Stimulated activated CD4-positive, alpha-beta T cell treated with anti-CD3 and anti-CD28 coated beads, Interleukin-1b, Interleukin-23, amount 100 ng/mL, for 48 hours (primary cell): ENCODE measurements at places on chromosomes 5 and 9.

DNA sequence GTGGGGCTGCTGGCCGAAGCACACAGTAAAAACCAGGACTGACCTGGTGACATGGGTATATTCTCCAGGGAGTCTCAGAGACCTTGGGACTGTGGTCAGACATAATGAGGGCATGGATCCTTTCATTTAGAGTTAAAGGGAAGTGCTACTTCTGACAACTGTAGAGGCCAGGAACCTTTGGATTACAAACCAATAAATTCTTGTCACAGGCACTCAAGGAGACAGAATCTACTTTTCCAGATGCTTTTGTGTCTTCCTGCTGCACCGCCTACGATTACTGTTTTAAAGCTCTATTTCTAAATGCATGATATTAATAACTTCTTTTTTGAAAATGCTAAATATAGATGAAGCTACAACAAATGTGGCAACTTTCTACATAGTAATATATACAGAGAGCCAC lies 106.5 kb upstream of the LPAR1 start:
- DNase-seq: no peak

DNA sequence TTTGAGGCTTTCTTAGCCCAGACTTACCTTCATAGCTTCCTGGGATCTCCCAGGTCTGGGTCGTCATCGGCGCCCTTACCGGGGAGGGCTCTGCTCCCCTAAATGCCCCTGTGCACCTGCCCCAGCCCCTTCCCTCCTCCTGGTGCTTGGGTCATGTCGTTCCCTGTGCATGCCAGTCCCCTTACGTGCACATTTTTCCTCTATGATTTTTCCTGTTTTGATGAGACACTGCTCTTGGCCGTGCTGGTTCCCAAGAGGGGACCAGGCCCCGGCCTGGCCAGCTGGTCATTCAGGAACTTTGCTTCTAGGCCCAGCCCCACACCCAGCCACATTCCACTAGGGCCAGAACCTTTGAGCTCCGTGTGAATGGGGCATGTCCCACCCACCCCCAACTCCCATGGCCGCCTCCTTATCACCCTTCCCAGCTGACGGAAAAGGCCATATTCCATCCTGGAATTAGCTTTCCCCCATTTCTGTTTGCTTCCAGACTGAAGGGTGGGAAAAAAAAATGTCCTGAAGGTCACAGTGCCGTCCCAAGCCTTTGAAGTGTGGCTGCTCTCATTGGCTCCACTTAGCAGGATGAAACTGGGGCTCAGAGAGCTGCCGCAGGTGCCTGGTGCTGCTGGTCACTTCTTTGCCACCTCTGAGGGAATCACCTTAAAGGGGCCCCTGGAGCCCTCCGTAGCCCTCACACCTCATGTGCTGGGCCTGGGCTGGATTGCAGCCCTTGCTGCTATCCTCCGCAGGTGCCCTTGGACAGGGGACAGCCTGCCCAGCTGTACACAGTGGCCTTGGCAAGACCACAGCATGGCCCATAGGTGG lies 25.1 kb downstream of the ERGIC1 start:
- DNase-seq: no peak

DNA sequence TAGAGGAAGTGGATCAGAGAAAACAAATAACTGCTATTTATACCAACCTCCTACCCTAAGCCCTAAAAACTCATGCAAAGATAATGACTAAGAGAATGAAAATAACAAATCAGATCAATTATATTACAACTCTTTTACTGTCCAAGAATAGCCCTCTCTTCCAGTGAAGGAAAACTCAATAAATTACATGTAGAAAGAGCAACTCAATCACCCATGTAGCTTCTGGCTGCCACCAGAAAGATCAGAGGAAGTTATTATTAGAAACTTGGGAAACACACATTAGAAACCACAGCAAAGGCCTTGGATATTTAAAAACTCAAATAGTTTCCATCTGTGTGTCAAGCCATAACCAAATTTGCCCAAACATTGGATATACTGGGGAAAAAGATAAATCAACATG lies 134.0 kb upstream of the TARS1 start:
- DNase-seq: no peak

GRCh38 chr9:1009101-1009707 lies 32.7 kb downstream of the DMRT3 start:
- DNase-seq: peak; percentile 73

DNA sequence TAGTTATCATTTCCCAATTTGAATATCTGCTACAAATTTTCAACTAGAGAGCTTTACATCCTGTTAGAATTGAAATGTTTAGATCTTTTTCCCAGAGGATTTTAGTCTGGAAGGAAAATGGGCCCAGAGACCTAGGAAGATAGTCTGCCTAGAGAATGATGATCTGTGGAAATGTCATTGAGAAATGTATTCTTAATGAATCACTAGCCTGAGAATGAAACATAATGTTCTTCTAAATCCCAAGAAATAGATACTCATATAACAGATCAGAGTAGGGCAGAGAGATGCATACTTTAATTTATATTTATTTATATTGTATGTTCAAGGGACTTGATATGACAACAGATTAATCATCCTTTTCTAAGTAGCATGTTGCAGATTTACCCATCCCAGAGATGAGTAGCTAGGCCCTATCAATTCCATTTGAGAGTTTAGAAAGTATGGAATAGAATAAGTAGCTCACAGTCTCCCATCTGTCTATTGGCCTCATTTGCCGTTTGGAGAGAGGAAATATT lies 25.1 kb upstream of the SLC44A1 start:
- no peak for DNase-seq

GRCh38 chr5:170307575-170308465 lies 10.2 kb upstream of the LCP2 start:
- DNase-seq: no peak

- DNase-seq: no peak
Measured at GRCh38 chr5:58699762-58700118, 116.9 kb downstream of the RAB3C start.

GRCh38 chr9:4228142-4228541 lies 71.7 kb downstream of the GLIS3 start:
- no peak for DNase-seq

GRCh38 chr5:23157716-23158115 lies 304.6 kb upstream of the CDH12 start:
- DNase-seq: no peak

- no peak for DNase-seq
Measured at GRCh38 chr9:19020886-19021455, 12.0 kb downstream of the SAXO1 start.

GRCh38 chr5:179798144-179798770 lies 4.5 kb downstream of the LTC4S start:
- DNase-seq: no peak

GRCh38 chr5:157570531-157571200 lies 4.9 kb downstream of the ADAM19 start:
- no peak for DNase-seq

GRCh38 chr5:178404987-178405386 lies 172.4 kb upstream of the PHYKPL start:
- DNase-seq: no peak

GRCh38 chr9:121897140-121897539 lies 196.0 kb downstream of the TTLL11 start:
- no peak for DNase-seq

DNA sequence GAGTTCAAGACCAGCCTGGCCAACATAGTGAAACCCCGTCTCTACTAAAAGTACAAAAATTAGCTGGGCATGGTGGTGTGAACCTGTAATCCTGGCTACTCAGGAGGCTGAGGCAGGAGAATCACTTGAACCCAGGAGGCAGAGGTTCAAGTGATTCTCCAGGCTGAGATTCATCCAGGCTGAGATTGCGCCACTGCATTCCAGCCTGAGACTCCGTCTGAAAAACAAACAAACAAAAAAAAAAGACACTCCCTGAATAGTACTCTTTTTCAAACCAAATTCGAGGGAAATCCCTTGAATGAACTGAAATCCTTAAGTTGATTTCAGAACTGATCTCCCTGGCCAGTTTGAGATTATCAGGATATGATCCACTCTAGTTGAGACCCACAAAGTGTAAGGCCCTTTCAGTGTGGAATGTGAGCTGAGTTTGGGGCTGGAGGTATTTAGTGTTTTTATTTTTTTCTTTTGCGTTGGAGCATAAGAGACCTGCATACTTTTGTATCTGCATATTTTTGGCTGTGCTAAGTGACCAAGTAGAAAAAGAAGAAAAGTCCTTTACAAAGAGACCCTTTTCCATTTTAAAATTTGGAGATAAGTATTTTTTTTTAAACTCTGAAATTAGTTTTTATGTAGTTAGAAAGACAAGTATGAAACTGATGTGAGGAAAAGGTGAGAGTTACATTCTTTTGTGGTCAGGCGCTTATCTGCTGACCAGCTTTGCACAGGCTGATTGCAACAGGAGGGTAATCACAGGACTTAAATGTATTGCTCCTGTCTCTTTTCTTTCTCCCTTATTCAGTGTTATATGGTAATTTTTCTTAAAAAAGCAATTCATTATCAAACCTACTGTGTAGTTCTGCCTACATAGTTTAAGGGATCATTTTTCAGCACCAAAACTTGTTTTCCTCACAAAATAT lies 42.9 kb downstream of the TMEFF1 start:
- no peak for DNase-seq

DNA sequence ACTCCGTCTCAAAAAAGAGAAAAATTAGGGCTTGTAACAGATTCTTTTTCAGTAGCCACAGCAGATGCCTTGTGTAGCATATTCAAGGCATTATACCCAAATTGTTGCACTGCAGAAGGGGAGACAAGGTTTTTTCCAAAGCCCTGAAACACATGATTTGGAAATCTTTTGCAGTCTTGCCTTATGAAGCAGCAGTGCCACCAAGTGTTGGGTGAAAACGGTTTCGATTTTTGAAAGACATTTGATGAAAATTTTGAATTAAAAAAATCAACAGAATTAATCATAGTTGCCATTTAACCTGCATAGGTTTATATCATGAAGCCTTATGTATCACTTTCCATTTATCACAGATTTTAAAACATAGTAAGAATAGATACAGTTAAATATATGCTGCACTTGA lies 479.5 kb downstream of the TAF11L14 start:
- DNase-seq: no peak

- no peak for DNase-seq
Measured at GRCh38 chr9:107504585-107505455, 15.3 kb upstream of the KLF4 start.

DNA sequence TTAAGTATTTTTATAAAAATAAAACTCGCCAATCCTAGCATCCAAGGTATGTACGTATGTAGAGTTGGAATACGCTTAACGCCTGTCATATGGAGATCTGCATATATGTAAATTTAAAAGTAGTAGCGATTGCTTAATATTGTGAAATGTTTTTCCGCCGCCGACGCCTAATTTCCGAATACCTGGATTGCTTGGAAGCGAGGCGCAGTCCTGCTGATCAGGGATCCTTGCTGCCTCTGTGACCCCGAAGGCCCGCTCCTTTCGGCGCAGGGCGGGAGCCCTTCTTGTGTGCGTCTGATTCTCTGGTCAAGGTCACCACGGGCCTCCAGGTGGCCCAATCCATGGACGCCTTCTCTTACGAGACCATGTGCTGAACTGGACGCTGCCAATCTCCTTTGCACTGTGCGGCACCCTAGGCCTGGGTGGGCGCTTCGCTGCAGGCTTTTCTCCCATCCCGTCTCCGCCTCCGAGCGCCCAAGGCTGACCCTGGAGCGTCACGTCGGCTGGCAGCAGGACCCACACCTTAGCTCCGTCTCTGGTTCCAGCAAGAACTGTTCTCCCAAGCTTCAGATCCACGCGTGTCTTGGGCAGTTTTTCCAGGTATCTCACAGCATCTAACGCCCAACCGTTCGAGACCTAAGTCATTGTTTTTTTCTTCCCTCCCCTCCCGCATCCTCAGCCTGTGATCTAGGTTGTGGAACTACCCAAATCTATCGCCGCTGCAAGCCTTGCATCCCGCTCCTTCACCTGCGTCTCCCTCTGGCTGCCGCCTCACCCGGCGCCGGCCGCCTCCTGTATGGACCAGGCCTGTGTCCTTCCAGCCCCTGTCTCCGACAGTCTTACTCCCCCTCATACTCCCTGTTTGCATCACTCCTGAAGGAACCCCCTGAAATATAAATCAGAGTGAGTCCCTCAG lies 3.6 kb upstream of the TRIM41 start:
- DNase-seq: no peak

DNA sequence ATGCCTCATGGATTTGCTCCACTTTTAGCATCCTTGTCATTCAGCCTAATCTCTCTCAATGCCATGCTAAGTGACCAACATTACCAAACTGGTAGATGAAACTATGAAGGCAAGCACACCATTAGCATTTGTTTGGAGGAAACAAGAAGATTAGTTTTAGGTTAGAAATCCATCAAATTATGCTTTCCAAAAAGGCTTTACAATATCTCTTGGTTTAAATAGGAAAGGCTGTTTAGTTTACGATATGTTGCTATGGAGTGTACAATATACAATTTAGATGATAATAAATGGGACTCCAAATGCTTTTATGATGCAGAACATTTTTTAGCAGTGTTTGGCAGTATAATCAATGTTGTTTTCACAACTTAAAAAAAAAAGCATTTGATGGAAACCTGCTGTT lies 47.8 kb upstream of the CTXN3 start:
- no peak for DNase-seq

- DNase-seq: peak; percentile 17
Measured at GRCh38 chr9:38362852-38363588, 29.5 kb upstream of the ALDH1B1 start.

DNA sequence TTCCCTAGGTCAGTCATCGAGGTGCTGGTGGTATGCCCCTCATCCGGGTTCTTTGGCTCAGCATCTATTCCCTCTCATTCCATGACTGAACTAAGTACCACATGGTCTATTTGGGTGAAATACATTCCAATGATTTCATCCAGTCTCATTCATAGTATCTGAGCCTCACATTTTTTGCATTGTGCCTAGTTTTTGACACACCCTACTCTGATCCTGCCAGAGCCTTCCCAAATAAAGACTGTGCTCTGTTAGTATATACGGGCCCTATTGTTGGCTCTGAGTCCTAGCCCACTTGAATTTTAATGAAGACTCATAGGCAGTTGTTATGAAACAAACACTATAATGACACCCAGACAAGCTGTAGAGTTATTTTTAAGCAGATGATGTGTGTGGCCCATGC lies 740.7 kb downstream of the CETN3 start:
- no peak for DNase-seq

- DNase-seq: no peak
Measured at GRCh38 chr9:129026442-129027223, 1.5 kb downstream of the SH3GLB2 start.

GRCh38 chr9:135163023-135163780 lies 75.7 kb downstream of the OLFM1 start:
- no peak for DNase-seq

DNA sequence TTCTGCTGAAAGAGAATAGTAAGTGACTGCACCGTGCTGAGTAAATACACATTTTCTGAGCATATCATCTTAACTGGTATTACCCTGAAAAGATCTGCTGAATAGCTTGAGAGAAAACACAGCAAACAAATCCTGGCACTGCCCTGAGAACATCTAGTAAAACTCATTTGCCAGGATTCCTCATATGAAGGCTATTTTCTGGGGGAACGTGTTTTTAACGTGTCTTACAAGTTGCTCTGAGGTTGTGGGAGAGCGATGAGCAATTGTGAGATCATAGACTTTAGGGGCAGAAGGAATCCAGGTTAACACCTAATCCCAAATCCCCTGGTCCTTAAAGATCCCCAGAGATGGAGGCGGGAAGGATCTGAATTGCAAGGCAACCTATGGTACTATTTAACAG lies 331.9 kb upstream of the RFX3 start:
- DNase-seq: no peak
